ENCODE measurements at places on chromosomes 3 and 15.

- H3K4me3 ChIP-seq: peak overlapping the region; percentile 38
- no peak for DNase-seq
- peak overlapping the region; percentile 89 for H3K27ac ChIP-seq
These were observed 31.8 kb downstream of the HEG1 start for GRCh38 chr3:125023833-125024555.

- H3K27ac ChIP-seq: peak overlapping the region; percentile 97
- DNase-seq: peak; percentile 44
- peaks cover 80% of the 10 kb centered on the region for H3K4me1 ChIP-seq
These were observed 755 bp downstream of the PDE8A start for GRCh38 chr15:84982301-84982920.

DNA sequence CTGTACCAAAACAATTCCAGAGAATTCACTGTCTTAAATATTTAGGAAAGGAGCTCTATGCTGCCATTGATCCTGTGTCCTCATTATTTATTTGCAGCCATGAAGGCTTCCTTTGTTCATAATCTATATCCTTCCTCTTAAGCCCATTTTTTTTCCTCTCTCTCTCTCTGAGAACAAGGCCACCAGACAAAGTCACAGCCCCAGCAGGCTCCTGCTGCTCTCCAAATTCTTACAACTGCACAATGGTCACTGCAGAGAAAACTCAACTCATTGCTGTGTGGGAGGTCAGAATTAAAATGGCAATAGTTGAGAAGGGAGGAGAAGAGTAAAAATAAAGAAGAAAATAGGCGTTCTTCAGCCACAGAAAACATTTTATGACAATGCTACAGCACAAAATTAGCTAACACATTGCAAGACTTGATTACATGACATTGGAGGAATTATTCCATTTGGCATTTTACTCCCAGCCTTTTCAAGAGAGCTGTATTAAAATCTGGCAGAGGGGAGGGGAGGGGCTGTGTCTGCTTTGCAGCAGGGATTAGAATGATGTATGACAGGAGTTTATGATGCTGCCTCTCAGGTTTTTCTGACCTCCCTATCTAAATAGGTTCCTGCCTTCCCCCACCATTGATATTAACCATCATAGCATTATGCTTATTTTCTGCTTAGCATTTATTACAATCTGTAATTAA lies 399.7 kb upstream of the THBS1 start:
- peaks cover 10% of the 10 kb centered on the region for H3K4me1 ChIP-seq
- no peaks in the 10 kb centered on the region for H3K27me3 ChIP-seq
- no peak overlapping the region for H3K4me3 ChIP-seq
- H3K36me3 ChIP-seq: no peaks in the 10 kb centered on the region
- H3K27ac ChIP-seq: no peak overlapping the region
- no peak for DNase-seq

- H3K27me3 ChIP-seq: no peaks in the 10 kb centered on the region
- H3K4me3 ChIP-seq: no peak overlapping the region
- no peaks in the 10 kb centered on the region for H3K36me3 ChIP-seq
- no peak for DNase-seq
- H3K4me1 ChIP-seq: peaks cover 20% of the 10 kb centered on the region
- no peak overlapping the region for H3K27ac ChIP-seq
These were observed 96.5 kb upstream of the TNIK start for GRCh38 chr3:171556574-171557145.

GRCh38 chr15:34584996-34585395 lies 1.5 kb upstream of the GOLGA8B start:
- DNase-seq: no peak
- peaks cover 39% of the 10 kb centered on the region for H3K4me1 ChIP-seq
- H3K36me3 ChIP-seq: no peaks in the 10 kb centered on the region
- no peak overlapping the region for H3K4me3 ChIP-seq

- H3K27ac ChIP-seq: no peak overlapping the region
- H3K4me3 ChIP-seq: no peak overlapping the region
- no peaks in the 10 kb centered on the region for H3K4me1 ChIP-seq
These were observed 44.4 kb downstream of the AQP9 start for GRCh38 chr15:58182460-58183163.

- peaks cover under 1% of the 10 kb centered on the region for H3K36me3 ChIP-seq
- peaks cover 34% of the 10 kb centered on the region for H3K4me1 ChIP-seq
- no peaks in the 10 kb centered on the region for H3K27me3 ChIP-seq
- H3K4me3 ChIP-seq: no peak overlapping the region
These were observed 48.6 kb upstream of the TEX264 start for GRCh38 chr3:51622413-51622812.

DNA sequence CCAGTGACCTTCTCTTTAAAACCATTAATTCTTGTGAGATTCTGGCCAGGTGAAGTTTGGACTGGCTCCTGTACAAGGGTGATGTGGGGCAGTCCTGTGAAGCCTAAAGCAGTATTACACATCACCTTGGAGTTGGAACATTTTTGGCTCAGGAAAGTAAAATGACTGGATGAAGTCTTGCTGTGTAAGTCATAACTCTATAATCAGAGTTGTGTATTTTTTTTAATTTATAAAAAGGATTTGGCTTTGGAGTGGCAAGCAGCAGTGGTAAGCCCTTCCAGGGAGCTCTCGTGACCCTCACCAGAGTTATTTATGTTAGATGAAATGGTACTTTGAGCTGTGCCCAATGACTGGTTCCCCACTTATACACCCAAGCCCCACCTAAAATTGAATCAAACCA lies 331.2 kb upstream of the DCBLD2 start:
- no peak for DNase-seq
- no peaks in the 10 kb centered on the region for H3K4me1 ChIP-seq
- H3K36me3 ChIP-seq: no peaks in the 10 kb centered on the region
- H3K4me3 ChIP-seq: no peak overlapping the region

- no peaks in the 10 kb centered on the region for H3K36me3 ChIP-seq
- DNase-seq: peak; percentile 40
These were observed 75.3 kb downstream of the HMG20A start for GRCh38 chr15:77495838-77496596.

DNA sequence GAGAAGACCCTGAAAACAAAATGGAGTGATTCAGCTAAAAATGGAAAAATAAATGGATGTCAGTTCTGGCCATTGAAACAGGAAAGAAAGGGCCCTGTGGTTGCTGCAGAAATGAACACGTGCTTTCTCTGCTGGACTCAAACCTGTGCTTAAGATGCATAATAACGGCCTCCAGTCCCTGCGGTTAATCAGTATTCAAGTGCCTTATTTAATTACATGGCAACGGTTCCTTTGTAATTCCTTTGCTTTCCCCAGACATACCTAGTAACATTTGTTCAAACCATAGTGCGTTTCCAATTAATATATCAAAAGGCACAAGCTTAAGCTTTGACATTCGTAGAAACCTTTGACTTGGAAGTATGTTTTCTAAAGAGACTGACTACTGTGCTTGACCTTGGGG lies 428.3 kb downstream of the GABRG3 start:
- no peak overlapping the region for H3K27ac ChIP-seq
- DNase-seq: no peak
- no peak overlapping the region for H3K4me3 ChIP-seq
- H3K4me1 ChIP-seq: no peaks in the 10 kb centered on the region

GRCh38 chr15:71755092-71755970 lies 55.0 kb upstream of the NR2E3 start:
- peaks cover 13% of the 10 kb centered on the region for H3K36me3 ChIP-seq
- no peaks in the 10 kb centered on the region for H3K27me3 ChIP-seq
- no peak for DNase-seq
- peak overlapping the region; percentile 43 for H3K27ac ChIP-seq

- H3K4me1 ChIP-seq: peaks cover 52% of the 10 kb centered on the region
- H3K36me3 ChIP-seq: no peaks in the 10 kb centered on the region
- H3K27me3 ChIP-seq: no peaks in the 10 kb centered on the region
- DNase-seq: no peak
These were observed 59.6 kb upstream of the LMCD1 start for GRCh38 chr3:8441969-8442559.

DNA sequence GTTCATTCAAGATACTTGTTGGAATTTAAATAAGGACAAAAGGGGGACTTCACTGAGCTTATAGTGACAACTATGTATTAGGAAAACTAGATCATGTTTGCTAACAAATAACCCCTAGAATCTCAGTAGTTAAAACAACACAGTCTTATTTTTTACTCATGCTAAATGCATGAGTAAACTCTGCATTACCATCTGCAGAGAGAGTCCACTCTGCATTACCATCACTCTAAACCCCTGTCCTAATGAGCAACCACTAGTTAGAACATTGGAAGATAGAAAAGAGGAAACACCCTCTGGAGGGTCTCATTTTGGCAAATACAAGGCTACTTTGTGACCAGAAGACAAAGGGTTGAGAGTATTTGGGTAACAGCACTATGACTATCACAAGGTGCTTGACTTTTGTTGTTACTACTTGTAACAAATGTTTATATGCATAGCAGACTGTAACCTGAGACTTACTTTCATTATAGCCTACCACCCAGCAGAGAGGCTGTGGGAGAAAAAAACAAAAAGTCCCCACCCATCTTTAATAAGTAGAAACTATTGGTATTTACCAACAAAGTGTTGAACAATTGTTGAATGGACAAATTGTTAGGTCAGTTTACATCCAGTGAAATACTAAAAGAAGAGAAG lies 99.1 kb downstream of the OXSM start:
- peaks cover 18% of the 10 kb centered on the region for H3K27me3 ChIP-seq
- no peak for DNase-seq
- H3K4me1 ChIP-seq: peaks cover 7% of the 10 kb centered on the region
- no peak overlapping the region for H3K27ac ChIP-seq

DNA sequence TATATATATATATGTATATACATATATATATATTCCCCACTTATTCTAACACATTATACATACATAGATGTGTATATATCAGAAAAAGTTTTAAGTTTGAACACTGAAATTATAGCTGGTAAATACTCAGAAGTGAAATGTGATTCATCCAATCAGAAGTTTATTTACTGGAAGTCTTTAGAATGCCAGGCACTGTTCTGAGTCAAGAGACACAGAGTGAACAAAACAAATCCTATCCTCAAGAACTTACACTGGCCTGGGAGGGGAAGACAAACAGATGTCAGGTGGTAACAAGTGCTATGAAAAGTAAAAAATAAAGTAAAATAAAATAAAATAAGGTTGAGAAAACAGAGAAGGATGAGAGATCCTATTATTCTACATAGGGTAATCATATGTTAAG lies 13.4 kb downstream of the DHX36 start:
- H3K27ac ChIP-seq: no peak overlapping the region
- H3K4me1 ChIP-seq: no peaks in the 10 kb centered on the region
- peaks cover 66% of the 10 kb centered on the region for H3K36me3 ChIP-seq
- H3K4me3 ChIP-seq: no peak overlapping the region

GRCh38 chr3:190227064-190227463 lies 95.2 kb downstream of the CLDN1 start:
- H3K27me3 ChIP-seq: no peaks in the 10 kb centered on the region
- H3K36me3 ChIP-seq: no peaks in the 10 kb centered on the region
- no peaks in the 10 kb centered on the region for H3K4me1 ChIP-seq

- no peak for DNase-seq
- no peaks in the 10 kb centered on the region for H3K27me3 ChIP-seq
- H3K4me3 ChIP-seq: no peak overlapping the region
- no peaks in the 10 kb centered on the region for H3K4me1 ChIP-seq
These were observed 642.0 kb upstream of the NAALADL2 start for GRCh38 chr3:174216946-174217718.

GRCh38 chr3:167919590-167919989 lies 176.1 kb downstream of the GOLIM4 start:
- H3K27ac ChIP-seq: no peak overlapping the region
- no peaks in the 10 kb centered on the region for H3K27me3 ChIP-seq
- no peaks in the 10 kb centered on the region for H3K4me1 ChIP-seq
- H3K4me3 ChIP-seq: no peak overlapping the region

DNA sequence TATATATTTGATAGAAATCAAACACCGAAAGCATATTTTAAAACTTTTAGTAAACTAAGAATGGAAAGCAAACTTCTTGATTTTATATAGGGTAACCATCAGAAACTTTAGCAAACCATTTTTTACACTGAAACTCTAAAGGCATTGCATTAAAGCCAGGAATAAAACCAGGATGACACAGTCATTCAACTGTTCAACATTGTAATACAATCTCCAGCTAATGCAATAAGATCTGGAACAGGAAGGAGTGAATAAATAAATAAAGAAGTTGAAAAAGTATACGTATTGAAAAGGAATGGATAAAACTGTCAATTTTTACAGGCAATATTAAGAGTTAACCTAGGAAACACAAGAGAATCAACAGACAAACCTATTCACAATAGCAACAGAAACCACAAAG lies 181.9 kb upstream of the TTC14 start:
- no peaks in the 10 kb centered on the region for H3K27me3 ChIP-seq
- no peaks in the 10 kb centered on the region for H3K36me3 ChIP-seq
- H3K4me3 ChIP-seq: no peak overlapping the region
- H3K4me1 ChIP-seq: no peaks in the 10 kb centered on the region

GRCh38 chr3:18529631-18530030 lies 104.5 kb upstream of the SATB1 start:
- no peaks in the 10 kb centered on the region for H3K36me3 ChIP-seq
- H3K4me3 ChIP-seq: no peak overlapping the region
- DNase-seq: no peak

DNA sequence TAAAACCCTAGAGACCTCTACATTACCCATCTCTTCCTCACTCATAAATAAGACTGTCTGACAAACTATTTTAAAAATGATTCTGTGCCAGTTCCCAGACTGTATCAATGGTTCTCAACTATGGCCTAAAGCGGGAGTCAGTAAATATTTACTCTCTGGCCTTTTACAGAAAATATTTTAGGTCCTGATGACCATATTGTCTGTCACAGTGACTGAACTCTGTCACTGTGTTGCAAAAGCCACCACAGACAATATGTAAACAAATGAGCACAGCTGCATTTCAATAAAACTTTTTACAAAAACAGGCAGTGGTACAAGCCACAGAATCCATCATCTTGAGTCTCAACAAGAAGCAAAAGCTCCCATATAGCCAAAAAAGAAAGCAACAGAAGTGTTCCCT lies 45.4 kb downstream of the PLOD2 start:
- H3K4me3 ChIP-seq: no peak overlapping the region
- DNase-seq: no peak
- H3K27me3 ChIP-seq: no peaks in the 10 kb centered on the region

- H3K4me3 ChIP-seq: no peak overlapping the region
- H3K27ac ChIP-seq: no peak overlapping the region
- no peaks in the 10 kb centered on the region for H3K4me1 ChIP-seq
- no peak for DNase-seq
These were observed 94.6 kb downstream of the FOXP1 start for GRCh38 chr3:71488882-71489281.

GRCh38 chr3:119156868-119157267 lies 10.9 kb downstream of the TEX55 start:
- no peaks in the 10 kb centered on the region for H3K4me1 ChIP-seq
- H3K36me3 ChIP-seq: no peaks in the 10 kb centered on the region
- H3K4me3 ChIP-seq: no peak overlapping the region

GRCh38 chr3:4078903-4079302 lies 224.3 kb upstream of the SETMAR start:
- H3K4me1 ChIP-seq: no peaks in the 10 kb centered on the region
- no peaks in the 10 kb centered on the region for H3K36me3 ChIP-seq
- no peaks in the 10 kb centered on the region for H3K27me3 ChIP-seq
- DNase-seq: no peak
- no peak overlapping the region for H3K27ac ChIP-seq
- H3K4me3 ChIP-seq: no peak overlapping the region

- no peaks in the 10 kb centered on the region for H3K4me1 ChIP-seq
- no peaks in the 10 kb centered on the region for H3K36me3 ChIP-seq
- no peak overlapping the region for H3K27ac ChIP-seq
- H3K27me3 ChIP-seq: no peaks in the 10 kb centered on the region
- DNase-seq: no peak
- H3K4me3 ChIP-seq: no peak overlapping the region
These were observed 140.4 kb downstream of the CD47 start for GRCh38 chr3:107950417-107950816.
